ENCODE measurements at places on chromosomes 6 and 20.

- DNase-seq: peak; percentile 73
Measured at GRCh38 chr6:28104392-28105244, 19.8 kb upstream of the ZSCAN16 start.

DNA sequence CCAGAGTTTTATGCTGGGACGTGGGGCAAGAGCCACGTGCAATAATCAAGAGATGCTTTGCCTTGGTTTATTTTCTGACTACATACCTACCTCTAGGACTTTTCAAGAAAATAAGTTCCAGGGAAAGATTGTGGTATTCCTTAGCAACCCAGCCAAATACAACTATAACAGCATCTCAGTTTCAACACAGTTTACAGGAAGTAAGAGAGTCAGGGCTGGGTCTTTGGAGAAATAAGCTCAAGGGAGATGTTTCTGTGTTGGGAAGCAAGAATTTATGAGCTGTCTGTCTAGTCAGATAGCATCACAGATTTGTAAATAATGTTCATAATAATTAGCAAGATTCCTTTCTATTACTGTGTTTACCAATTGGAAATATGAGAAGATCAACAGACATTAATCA lies 35.1 kb downstream of the MAP3K5 start:
- DNase-seq: peak; percentile 52

- DNase-seq: no peak
Measured at GRCh38 chr20:25064561-25065071, 6.7 kb upstream of the ACSS1 start.

DNA sequence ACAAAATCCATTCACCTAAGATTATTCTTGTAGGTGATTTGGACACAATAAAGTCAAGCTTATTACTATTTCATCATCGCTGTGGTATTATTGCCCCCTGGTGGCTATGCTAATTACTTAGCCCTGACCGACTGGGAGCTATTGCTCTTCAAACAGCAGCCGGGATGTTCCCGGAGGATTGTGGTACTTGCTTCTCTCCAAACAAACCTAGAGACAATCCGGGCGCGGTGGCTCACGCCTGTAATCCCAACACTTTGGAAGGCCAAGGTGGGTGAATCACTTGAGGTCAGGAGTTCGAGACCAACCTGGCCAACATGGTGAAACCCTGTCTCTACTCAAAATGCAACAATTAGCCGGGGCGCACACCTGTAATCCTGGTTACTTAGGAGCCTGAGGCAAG lies 15.4 kb upstream of the STMND1 start:
- DNase-seq: peak; percentile 58

GRCh38 chr6:166286839-166287271 lies 21.3 kb downstream of the PRR18 start:
- peak; percentile 61 for DNase-seq

GRCh38 chr6:114747995-114748625 lies 405.3 kb upstream of the HS3ST5 start:
- peak; percentile 30 for DNase-seq

DNA sequence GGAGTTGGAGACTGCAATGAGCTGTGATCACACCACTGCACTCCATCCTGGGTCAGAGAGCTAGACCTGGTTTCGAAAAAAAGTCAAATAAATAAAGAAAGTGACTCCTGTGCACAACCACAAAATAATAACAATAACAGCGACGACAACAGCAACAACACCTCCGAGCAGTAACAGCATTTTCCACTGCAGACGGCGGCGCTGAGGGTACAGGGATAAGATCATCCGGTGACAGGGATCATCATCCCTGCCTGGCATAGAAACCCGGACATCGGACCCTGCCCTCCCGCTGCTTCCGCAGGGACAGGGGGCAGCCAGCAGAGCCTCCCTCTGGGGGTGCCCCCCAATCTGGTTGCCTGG lies 11.5 kb downstream of the SRXN1 start:
- DNase-seq: no peak

DNA sequence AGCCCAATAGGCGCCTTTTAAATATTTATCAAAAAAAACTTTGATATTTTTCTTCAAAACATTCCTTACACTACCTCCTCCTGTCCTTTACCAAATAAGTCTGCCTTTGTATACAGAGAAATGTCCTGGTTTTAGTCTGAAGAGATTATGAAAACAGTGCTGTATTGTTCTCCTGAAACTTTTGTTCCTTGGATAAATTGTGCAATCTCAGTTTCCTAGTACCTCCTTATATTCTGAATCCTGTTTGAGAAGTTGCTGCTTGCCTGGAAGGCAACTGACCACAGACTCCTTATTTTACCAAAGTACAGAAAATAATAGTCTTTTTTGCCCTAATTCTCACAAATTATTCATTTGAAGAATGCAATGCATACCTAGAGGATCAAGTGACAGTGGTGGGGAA lies 349.5 kb downstream of the EPHA7 start:
- DNase-seq: no peak

DNA sequence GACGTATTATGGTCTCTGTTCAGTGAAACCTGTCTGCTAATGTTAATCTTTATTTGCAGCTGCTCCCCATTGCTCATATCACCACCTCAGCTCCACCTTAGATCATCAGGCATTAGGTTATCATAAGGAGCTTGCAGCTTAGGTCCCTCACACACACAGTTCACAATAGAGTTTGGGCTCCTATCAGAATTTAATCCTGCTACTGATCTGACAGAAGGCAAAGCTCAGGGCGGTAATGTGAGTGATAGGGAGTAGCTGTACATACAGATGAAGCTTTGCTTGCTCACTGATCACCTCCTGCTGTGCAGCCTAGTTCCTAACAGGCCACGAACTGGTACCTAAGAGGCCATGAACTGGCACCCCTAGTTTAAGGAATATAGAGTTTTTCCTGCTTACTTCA lies 989.7 kb downstream of the EYS start:
- DNase-seq: no peak

DNA sequence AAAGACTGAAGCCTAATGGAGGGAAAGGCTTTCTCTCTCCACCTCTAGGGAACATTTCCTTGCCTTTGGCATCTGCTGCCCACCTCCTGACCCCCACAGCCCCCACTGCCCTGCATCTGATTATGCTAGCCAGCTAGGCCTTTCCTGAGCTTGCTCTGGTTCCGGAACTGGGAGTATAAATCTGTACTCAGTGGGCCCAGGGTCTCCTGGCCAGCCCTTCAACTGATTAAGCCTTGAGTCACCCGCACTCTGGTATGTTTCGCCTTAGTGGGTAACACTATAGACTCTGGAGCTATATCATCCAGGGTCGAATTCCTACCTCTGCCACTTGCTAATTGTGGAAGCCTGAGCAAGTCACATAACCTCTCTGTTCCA lies 45.6 kb upstream of the RIPOR2 start:
- no peak for DNase-seq

DNA sequence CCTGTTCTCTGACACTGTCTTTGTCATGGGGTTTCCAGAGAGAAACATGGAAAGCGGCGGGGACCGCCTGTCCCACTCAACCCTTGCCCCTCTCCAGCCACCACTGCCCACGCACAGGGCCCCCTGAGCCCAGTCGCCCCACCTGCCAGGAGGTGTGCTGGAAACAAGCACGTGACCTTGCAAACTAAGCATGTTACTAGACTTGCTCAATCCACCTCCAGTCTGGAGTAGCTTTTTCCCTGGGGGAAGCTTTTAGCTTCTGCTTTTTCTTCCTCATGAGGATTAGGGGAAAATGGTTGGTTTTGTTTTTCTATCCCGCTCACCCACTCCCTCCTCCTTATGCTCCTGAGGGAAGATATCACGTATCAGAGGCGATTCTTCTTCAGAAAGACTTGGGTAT lies 105.7 kb downstream of the PLEKHG1 start:
- DNase-seq: peak; percentile 6

GRCh38 chr6:125944434-125944816 lies 12.1 kb upstream of the HINT3 start:
- peak; percentile 87 for DNase-seq

All from inflammatory macrophage treated with lipopolysaccharide for 4 hours (primary cell).